ENCODE measurements at places on chromosomes 7 and 10.

GRCh38 chr7:100588438-100588837, 2.3 kb downstream of the FBXO24 start:
- no peak for DNase-seq

DNA sequence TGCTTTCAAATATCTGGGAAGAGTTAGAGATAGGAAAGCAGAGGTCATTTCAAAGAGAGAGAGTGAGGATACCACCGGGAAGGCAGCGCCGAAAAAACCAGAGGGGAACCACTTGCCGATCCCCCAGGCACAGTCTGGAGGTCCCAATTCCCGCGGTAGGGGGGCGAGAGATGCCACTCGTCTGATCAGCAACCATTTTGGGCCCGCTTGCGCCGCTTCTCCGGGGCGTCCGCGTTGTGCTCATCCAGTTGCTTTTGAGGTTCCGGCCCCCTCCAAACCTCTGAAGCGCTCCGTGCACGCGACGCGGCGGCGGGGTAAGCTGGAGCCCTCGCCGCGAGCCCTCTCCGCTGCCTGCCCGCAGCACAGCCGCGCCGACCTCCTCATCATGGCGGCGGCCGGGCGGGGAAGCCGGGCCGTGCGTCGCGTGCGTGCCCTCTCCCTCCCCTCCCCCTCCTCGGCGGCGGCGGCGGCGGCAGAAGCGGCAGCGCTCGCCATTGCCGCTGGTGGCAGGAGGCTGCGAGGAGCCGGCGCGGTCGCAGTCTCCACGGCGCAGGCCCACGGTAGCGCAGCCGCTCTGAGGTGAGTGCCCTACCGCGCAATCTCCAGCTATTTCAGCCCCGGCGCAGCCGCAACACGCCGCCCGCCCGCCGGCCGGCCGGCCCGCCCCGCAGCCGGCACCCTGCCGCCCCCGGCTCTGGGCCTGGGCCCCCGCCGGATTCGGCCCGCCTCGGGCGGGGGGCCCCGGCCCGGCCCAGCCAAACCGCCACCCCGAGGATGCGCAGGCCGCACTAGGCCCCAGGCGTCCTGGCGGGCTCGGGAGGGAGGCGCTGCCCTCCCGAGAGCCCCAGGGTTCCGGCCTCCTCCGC, at the start of gene NRF1:
NRF1 (plus strand) TSS at position 475 of the 866 bp plus-strand sequence. CDS start 45,632 bp downstream, outside the sequence.
- DNase-seq, result peak; percentile 92

DNA sequence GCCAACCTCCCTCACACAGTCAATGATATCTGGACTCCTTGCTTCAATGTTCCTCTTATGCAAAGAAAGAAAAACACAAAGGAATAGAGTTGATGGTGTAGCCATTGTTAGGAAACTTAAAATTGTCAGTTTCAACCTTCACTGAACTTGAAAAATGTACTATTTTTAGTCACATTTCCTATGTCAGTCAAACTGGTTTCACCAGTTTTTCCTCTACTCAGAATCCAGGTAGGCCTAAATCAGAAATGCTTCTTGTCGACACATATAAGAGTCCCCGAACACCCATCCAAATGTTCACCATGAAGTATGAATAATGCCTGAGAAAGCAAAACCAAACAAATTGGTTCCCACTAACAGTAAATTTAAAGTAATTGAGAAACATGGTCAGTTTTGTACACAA, 42.4 kb upstream of the ZMYND11 start:
- no peak for DNase-seq

GRCh38 chr7:8560501-8560900, 127.1 kb downstream of the NXPH1 start:
- no peak for DNase-seq

- no peak for DNase-seq
These were observed 19.3 kb downstream of the PTEN start for GRCh38 chr10:87882555-87883294.

- DNase-seq, result no peak
These were observed 72.3 kb upstream of the LEP start for GRCh38 chr7:128168667-128169210.

- DNase-seq, result no peak
These were observed 240.2 kb upstream of the CNTNAP2 start for GRCh38 chr7:145876376-145876775.

DNA sequence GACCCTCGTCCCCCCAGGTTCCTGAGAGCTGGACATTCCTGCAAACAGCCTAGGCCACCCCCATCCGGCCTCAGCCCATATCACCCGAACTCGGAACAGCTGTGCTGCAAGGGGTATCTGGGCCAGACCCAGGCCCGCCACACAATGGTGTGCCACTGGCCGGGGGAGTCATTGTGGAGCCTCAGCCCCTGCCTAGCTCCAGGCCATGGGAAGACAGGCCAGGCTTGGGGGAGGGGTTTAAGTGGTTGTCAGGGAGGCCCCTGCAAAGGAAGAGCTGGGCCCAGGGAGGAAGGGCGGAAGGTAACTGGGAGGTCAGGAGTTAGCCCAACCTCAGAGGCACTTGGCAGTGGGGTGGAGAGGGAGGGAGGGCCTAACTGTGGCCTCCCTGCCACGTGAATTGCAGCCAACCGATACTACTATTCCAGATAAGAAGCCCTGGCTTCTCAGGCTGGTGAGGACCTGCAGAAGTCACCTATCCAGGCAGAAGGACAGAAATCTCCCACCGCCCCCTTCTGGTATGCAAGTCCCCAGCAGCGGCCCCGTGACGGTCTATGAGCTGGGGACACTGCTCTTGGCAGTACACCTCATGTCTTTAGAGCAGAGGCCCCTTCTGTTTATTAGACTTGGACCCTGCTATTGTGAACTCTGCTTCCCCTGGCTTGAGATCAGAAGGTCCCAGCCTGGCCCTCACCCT, 26.8 kb downstream of the VSIR start:
- DNase-seq, result peak; percentile 43

DNA sequence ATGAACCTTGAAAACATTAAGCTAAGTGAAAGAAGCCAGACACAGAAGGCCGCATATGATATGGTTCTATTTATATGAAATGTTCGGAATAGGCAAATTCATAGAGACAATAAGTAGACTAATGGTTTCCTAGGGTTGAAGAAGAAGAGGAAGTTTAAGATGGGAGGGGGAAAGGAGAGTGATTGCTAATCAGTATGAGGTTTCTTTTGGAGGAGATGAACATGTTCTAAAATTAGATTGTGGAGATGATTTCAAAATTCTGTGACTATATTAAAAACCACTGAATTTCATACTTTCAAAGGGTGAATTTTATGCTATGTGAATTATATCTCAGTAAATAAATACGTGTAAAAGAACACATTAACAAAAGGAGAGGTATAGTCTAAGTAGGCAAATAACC, 176.4 kb upstream of the HPS1 start:
- no peak for DNase-seq

DNA sequence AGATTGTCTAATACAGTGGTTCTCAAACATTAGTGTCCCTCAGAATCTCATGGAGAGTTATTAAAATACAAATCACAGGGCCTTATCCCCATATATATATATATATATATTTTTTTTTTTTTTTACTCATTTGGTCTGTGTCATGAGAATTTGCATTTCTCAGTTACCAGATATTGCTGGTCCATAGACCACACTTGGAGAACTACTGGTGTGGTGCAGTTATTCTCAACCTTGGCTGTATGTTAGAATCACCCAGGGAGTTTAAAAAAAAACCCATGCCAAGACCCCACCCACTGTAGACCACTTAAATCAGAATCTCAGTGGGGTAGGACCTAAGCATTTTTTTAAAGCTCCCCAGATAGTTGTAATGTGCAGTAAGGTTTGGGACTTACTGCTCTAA, 179.9 kb downstream of the AUTS2 start:
- no peak for DNase-seq

GRCh38 chr7:157282141-157282801, 54.5 kb upstream of the DNAJB6 start:
- DNase-seq, result no peak

Data from stimulated activated CD4-positive, alpha-beta T cell treated with anti-CD3 and anti-CD28 coated beads, Interleukin-2, amount 100 ng/mL, for 24 hours (primary cell).